ENCODE measurements at places on chromosomes 16 and 17.

- DNase-seq = no peak
Measured at GRCh38 chr16:78195797-78196196, 96.3 kb downstream of the WWOX start.

GRCh38 chr16:77402672-77403071, 32.2 kb downstream of the ADAMTS18 start:
- no peak for DNase-seq

- DNase-seq = no peak
Measured at GRCh38 chr17:62693616-62694409, 66.3 kb downstream of the MRC2 start.

GRCh38 chr16:78428193-78428592, 328.7 kb downstream of the WWOX start:
- DNase-seq = no peak

- no peak for DNase-seq
Measured at GRCh38 chr16:12356632-12357340, 380.3 kb downstream of the SNX29 start.

DNA sequence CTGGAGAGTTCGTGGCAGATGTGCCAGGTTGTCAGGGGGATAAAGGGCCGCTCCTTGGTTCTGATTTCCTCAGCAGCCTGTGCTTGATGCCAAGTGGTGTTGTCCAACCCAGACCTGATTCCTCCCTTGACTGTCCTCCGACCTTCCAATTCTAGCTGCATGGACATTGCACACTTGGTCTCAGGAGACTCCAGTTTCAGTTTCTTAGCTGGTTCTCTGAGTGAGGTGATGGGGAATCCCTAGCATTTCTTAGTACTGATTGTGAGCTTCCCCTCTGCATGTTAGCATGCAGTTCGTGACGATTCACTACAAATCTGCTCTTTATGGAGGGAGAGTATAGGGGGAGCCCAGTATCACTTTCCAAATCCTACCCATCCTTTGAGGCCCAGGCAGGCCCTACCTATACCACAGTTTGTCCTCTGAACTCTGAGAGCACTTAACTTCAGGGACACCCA, 12.4 kb upstream of the CCR7 start:
- no peak for DNase-seq

GRCh38 chr16:65153365-65154105, 31.7 kb upstream of the CDH11 start:
- DNase-seq = no peak

DNA sequence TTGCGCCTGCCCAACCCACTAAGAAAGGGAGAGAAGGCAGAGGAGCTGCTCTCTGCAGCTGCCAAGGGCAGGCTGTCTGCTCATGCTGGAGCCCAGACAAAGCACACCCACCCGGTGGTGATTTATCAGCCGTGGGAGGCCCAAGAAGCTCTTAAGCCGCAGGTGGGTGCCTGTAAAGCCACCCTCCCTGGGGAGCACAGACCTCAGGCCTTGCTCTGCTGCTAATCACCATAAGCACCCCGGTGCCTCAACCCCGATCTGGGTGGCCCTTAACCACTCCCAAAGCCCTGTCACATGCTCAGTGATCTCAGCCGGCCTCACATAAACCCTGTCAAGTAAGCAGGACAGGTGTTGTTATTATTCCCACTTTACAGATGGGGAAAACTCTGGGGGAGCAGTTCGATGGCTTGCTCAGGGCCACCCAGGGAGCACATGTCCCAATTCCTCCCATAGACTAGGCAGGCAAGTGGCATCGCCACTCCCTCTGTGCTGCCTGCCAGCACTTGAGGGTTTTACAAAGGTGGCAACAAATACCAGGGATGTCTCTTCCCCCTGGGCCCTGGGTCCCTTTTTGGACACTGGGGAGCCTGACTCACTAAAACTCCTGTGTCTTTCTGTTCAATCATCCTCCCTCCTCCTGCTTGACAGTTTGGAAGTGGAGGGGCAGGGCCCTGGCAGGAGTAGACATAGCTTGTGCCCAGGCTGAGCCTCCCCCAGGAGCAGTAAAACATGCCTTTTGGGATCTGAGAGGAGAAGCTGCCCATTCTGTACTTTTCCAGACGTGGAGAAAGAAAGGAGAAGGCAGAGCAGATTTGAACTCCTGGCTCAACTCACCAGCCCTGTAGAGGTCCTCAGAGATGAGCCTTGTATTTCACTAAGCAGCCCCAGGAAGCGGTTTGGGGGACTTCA, 299.3 kb downstream of the SOX9 start:
- DNase-seq = no peak

- DNase-seq = no peak
Measured at GRCh38 chr17:67358612-67359011, 7.8 kb downstream of the PSMD12 start.

GRCh38 chr17:50169121-50169764, 3.4 kb downstream of the SGCA start:
- DNase-seq = peak; percentile 60

- no peak for DNase-seq
Measured at GRCh38 chr16:85137323-85138072, 25.2 kb upstream of the CIBAR2 start.

DNA sequence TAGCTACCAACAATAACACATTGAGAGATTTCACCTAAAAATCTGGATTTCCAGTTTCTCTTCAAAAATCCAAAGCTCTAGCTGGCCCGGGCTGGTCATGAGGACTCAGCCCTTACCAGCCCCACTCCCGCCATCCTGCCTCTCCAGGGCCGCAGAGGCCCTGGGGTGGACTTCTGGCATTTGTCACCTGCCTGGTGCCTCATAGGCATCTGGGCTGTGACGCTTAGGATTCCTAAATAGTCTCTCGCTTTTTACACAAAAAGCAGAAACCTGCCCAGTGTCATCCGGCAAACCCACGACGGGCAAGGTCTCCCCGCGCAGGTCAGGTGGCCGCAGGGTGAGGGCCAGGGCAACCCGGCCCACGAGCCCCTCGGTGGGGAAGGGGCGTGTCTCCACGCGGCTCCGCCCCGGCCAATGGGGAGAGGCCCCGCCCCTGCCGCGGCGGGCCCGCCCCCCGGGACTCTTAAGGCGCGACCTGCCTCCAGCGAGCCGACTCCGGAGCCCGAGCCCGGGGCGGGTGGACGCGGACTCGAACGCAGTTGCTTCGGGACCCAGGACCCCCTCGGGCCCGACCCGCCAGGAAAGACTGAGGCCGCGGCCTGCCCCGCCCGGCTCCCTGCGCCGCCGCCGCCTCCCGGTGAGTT, at the start of gene VASN:
Gene VASN (plus strand): TSS at position 492 of the 644 bp plus-strand sequence. CDS start 9,030 bp downstream, outside the sequence.
- DNase-seq = peak; percentile 73

DNA sequence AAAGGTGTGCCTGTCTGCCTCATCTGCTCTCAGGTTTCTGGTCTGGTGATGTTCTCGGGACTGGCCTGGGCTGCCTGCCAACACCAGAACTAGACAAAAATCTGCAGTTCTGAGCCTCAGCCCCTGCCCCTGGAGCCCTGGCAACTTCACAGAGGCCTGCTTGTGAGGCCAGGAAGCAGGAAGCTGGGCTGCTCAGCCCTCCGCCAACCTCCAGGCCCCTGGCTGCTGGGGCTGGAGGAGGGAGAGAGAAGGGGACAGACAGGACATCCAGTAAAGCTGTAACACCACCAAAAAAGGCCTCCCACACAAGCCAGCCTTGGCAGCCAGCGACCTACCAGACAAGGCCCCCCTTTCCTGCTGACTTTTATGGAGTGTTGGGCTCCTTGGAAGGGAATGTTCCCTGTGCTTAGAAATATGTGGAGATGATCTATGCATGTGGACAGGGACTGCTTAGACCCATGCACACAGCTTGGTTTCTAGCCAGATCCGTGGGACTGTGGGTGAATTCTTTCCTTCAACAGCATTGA, 157.6 kb downstream of the XYLT1 start:
- DNase-seq = no peak

DNA sequence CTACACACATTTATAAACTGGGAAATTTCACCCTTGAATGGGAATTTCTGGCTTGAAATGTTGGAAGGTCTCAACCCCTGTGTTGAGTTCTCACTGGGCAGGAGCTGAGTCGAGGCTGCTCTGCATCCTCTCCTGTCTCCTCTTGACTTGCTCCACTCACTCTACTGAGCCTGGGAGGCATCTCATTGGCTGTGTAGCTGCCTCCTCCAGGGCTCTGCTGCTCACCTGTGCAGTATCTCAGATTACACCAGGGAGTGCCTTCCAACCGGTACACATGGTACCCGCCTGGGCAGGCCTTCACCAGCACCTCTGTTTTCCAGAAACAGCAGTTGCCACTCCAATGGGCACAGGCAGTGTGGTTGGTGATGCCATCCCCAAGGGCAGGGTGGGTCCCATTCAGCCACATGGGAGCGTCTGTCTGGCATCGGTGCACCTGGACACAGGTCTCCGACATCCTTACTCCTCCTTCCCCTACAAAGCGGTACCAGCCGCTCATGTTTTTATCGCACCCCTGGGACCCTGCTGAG, 3.7 kb downstream of the GP2 start:
- no peak for DNase-seq

DNA sequence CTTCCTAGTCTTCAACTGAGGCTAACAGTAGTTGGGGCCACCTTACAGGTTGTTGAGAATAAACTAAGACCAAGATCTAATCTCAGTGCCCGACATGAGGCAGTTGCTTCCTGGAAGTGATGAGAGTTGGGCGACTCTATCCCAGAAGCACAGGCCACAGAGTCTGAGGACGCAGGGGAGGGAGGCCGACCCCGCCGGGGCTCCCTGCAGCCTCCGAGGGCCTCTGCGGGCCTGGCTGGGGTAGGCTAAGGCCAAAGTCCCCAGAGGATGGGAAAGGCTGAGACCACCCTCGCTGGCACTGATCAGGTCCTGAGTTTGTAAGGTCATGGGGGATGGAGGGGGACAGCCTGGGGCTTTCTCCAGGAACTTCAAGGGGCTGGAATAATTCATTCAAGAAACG, 74.0 kb downstream of the ENGASE start:
- DNase-seq = no peak

DNA sequence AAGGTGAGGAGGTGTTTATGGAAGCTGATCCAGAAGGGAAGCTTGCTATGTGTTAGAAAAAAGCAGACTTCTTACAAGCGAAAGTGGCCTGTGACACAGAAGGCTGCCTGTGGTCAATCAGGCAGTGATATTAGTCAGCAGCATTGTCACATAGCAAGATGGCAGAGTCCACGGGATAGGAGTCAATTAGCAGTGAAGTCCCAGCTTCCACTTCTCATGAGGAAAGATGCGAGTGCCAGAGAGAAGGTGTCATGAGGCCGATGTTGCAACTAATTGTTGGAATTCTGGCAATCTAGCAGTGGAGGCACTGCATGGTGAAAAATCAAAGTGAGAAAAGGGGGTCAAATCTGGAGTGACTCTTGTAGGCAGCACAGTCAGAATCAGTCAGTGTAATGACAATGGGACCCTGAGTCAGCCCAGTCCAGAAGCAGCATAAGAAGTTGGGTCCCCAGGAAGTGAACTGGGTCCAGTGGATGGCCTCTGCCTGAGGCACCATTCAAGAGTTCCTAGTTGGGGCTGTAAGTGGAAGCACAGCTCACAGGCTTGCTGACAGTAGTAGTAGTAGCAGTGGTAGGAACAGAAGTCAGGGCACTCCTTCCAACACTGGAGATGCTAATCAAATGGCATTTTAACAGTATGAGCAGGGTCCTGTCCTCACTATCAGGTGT, 85.1 kb downstream of the TNFRSF13B start:
- no peak for DNase-seq

GRCh38 chr16:30903596-30903995, 7.2 kb downstream of the CTF1 start:
- no peak for DNase-seq

- peak; percentile 28 for DNase-seq
Measured at GRCh38 chr16:81424771-81425170, 19.8 kb upstream of the CMIP start.

GRCh38 chr16:12496186-12496585, 307.5 kb downstream of the CPPED1 start:
- no peak for DNase-seq

DNA sequence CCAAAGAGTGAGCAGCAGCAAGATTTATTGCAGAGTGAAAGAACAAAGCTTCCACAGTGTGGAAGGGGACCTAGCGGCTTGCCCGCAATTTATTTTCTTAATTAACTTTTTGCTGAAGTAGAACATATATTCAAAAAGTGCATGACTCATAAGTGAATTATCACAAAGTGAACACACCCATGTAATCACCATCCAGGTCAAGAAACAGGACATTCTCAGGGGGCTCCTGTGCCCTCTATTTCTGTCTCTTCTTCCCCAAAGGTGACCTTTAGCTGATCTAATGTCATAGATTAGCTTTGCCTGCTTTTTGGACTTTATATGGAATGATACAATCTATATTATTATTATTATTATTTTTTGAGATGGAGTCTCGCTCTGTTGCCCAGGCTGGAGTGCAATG, 19.9 kb downstream of the ERAL1 start:
- DNase-seq = no peak

- no peak for DNase-seq
Measured at GRCh38 chr16:73062001-73062616, 14.2 kb upstream of the ZFHX3 start.

DNA sequence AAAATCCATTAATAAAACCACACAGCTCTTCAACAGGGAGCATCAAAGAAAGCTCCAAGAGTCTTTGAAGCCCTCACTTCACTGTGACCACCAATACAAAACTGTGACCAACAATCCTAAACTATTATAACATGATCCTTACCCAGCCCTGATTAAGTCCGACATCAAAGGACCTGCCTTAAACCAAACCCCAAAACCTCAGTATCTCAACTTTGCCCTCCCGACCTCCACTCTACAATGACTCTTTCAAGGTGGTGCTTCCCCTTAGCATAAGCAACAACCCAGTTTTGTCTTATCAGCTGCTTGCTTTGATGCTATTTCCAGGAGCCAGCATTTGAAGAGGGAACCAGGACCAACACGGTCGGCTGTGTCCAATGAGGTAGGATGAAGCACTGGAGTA, 8.5 kb upstream of the PRSS22 start:
- no peak for DNase-seq

- no peak for DNase-seq
Measured at GRCh38 chr16:11968577-11968976, 3.6 kb downstream of the TNFRSF17 start.

DNA sequence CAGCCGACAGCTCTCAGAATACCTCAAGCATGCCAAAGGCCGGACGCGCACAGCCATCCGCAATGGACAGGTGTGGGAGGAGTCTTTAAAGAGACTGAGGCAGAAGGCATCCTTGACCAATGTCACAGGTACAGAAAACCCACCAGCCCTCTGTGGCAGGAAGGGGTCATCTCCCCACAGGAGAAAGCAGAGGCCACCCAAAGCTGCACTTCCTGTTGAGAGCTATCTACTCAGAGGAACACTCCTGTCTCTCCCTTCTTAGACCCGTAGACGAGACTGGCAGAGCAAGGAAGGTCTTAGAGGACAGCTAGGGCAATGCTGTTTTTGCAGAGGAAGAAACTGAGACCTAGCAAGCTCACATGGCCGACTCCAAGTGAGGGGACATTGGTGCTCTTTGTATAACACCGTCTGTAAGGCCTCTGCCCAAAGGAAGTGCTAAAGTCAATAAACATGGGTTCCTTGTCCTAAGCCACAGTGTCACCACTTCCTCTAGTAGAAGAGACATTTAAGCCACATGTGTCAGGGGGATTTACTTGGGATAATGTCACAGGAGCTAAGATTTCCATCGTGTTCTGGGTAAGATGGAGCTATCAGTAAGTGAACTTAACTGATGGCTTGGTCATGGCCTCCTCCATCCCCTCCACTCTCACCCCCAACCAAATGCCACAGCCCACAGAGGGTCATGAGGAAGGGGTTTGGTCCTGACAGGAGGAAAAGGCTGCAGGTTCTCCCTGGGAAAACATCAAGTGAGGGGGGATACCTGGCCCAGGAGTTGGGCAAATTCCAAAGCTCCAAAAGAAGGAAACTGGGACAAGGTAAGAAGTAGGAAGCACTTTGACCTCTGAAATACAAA, 9.4 kb downstream of the LPO start:
- no peak for DNase-seq
